Astrocyte of the spinal cord (primary cell): ENCODE measurements at places on chromosomes 2 and 18.

DNA sequence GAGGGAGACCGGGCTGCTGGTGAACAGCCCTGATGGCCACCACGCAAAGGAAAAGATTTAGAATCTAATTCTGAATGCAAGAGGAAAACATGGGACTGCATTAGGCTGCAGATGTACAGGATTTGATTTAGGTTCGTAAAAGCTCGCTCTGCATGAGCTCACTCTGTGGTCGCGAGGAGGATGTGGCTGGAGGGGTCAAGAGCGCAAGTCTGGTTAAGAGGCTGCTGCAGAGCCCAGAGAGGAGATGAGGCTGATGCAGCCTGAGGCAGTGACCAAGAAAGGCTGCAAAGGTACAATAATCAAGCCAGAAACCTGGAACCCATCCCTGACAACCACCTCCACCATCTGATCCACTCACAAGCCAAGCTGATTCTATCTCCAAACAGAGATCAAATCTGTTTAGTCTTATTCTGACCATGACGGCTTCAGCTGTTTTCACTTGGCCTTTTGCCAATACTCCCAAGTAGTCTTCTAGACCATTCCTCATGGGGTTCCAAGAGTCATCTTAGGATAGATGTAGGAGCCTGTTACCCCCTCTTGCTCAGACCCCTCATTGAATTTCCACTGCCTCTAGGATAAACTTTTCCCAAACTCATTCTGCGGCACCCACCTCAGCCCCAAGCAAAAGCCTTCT lies 58.9 kb upstream of the ARL4C start:
- DNase-seq = peak; percentile 84

GRCh38 chr18:21316296-21316695 lies 74.3 kb downstream of the GREB1L start:
- DNase-seq = no peak

GRCh38 chr18:29234751-29235150 lies 1057.8 kb upstream of the CDH2 start:
- no peak for DNase-seq

GRCh38 chr2:150099805-150100204 lies 387.7 kb downstream of the RND3 start:
- DNase-seq = no peak

DNA sequence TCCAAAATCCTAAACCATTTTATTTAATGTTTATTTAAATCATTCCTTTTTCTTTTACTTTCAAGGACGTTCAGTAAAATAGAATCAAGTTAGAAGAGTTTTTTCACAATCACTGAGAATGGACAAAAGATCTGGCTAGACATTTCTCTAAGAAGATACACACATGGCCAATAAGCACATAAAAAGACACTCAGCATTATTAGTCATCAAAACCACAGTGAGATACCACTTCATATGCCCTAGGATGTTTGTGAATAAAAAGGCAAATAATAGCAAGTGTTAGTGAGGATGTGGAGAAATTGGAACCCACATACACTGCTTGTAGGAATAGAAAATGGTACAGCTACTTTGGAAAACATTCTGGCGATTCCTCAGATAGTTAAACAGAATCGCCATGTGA lies 76.1 kb downstream of the RHBDD1 start:
- DNase-seq = peak; percentile 61

DNA sequence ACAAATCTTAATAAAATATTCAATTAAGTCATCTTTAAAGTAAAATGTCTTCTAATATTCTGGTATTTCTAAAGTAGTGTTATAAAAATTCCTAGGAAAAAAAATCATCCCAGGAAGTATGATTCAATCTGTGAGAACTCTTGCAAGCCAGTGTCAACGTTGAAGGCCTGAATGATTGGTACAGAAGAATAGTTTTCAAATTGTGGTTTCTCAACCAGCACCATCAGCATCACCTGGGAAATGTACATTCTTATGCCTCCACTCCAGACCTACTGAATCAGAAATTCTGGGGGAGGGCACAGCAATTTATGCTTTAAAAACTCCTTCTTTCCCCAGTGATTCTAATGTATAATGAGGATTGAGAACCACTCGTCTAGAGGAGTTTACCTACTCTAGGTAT lies 62.3 kb upstream of the C2orf15 start:
- DNase-seq = no peak

DNA sequence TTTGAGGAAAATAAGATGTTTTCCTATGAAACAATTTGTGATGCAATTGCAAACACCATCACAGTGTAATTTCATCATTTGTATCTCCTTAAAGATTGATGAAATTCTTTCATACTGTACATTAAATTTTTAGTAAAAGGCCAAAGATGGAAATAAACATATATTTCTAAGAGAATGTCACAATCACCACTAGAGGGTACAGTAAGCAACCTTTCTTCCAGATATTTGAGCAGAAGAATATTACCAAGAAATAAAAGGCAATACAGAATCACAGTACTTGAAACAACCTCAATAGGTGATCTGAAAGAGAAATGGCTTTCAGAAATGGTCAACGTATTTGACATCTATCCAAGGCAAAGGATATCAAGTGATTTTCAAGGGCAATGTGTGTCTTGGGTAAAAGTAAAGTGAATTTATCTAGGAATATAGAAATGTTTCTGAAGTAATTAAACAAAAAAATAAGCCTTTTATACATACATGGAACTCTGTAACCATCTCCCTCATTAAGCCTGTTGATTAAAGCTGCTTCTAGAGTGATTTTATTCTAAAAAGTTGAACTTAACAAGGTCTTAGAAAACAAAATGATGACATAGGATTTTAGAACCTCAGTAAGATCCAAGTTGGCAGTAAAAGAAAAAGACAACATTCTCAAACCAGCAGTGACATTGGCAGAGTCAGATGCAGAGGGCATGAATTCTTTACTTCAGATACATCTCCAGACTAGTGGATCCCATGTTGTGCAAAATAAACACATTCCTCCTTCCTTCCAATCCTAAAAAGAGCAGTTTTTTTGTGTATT lies 90.3 kb upstream of the SESTD1 start:
- DNase-seq = peak; percentile 30

GRCh38 chr2:86778957-86779356 lies 11.8 kb downstream of the CD8A start:
- no peak for DNase-seq

GRCh38 chr2:67524213-67524612 lies 127.1 kb downstream of the ETAA1 start:
- DNase-seq = no peak

DNA sequence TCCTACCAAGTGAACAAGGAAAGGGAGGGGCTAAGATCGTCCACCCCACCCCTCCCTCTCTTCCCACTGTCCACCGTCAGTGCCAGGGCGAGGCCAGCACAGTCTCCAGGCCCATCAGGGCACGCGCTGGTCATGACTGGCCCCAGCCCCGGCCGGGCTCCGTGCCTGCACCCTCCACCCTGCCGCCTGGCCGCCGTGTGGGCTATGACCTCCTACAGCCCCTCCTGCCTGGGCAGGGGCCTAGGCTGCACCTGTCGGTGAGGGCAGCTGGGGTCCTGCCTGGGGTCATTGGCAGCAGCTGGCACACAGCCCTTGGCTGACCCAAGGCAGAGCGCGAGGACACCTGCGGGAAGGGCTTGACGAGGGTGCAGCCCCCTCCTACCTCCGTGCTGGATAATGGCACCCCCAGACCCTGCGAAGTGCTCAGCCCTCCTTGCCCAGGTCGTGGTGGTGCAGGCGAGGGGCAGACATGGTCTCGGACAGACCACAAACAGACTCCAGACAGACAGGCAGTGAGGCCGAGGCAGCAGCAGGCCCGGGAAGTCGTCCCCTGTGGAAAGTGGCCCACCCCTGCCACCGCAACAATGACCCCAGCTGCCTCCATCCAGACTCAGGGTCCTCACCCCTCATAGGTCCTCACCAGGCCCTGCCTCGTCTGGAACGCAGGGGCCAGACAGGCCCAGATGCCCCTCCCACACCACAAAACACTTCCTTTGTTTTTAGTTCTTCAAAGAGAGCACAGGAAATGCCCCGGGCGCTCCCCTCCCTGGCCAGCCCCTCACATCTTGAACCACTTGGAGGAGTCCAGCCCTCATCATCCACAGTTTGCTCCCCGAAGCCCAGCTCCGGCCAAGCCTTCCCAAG lies 43.1 kb upstream of the GPC1 start:
- DNase-seq = peak; percentile 22

GRCh38 chr2:139403948-139404347 lies 623.8 kb upstream of the NXPH2 start:
- no peak for DNase-seq

GRCh38 chr2:201260302-201260800 lies at the start of gene CASP8:
Gene CASP8 (plus strand): TSS chr2:201260536. CDS start chr2:201266487, 5,951 bp downstream.
- DNase-seq = no peak

DNA sequence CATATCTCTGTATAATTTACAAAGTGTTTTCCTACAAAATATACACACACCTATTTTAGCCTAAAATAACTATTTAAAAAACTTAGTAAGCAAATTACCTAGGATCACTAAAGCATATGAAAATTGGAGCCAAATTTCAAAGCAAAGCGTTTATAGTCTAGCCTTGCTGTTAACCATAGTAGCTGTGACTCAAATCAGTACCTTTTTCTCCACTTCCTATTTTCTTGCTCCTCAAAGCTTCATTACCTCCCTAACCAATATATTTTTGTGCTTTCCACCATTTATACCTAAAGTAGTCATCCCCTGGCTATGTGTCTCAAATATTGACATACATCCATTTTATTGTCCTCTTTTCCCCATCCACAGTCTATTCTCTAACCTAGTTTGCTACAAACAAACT lies 73.1 kb downstream of the ERBB4 start:
- DNase-seq = no peak

- DNase-seq = no peak
Observed at GRCh38 chr18:79923896-79924585, 27.4 kb downstream of the SLC66A2 start.

- DNase-seq = no peak
Observed at GRCh38 chr2:109174214-109174613, 45.2 kb downstream of the SH3RF3 start.

DNA sequence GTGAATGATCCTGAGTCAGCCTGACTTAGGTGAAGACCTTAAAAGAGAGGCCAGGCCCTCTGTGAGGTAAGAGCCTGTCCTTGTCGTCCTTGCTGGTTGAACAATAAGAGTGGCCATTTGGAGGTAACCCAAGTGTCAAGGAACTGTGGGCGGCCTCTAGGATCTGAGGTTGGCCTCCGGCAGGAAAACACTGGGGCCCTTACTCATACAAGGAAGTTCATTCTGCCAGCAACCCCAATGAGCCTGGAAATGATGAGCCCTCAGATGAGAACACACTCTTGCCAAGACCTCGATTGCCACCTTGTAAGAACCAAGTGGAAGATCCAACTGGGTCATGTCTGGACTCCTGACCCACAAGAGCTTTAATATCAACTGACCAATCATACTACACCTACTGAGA lies 95.5 kb upstream of the LRATD1 start:
- no peak for DNase-seq

GRCh38 chr18:3062798-3063680 lies 50.1 kb upstream of the LPIN2 start:
- DNase-seq = peak; percentile 28

GRCh38 chr2:144349674-144350073 lies 170.2 kb downstream of the ZEB2 start:
- no peak for DNase-seq

DNA sequence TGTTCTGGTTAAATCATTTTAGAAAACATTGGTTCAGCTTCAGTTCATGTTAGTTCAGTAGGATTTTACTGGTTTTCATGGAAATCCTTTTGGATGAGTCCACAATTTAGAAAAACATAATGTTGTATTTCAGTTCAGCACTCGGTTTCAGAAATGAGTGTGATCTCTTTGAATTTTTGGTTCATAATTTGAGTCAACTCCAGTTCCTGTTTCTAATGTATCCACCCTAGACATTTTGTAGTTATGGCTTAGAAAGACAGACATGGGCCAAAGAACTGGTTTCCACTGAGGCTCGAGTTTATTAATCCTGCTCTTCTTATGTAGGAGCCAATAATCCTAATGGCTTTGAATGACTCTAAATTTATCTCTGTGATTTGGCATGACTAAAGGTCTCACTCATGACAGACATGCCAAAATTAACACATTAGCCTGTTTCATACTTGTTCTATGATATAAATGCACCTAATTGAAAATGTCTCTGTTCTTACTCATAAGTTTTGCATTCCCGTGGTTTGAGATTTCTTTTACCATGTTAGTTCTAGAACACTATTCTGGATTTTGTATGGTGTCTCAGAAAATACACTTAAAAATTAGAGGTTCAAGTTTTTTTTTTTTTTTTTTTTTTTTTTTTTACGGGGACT lies 82.3 kb upstream of the SPRED2 start:
- peak; percentile 18 for DNase-seq

DNA sequence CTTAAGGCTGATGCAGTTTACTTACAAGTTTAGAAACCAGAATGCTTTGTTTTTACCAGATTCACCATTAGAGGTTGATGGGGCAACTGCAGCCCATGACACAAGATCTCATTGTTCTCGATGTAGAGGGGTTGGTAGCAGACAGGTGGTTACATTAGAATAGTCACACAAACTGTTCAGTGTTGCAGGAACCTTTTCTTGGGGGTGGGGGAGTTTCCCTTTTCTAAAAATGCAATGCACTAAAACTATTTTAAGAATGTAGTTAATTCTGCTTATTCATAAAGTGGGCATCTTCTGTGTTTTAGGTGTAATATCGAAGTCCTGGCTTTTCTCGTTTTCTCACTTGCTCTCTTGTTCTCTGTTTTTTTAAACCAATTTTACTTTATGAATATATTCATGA lies 99.4 kb upstream of the IL1R2 start:
- no peak for DNase-seq

DNA sequence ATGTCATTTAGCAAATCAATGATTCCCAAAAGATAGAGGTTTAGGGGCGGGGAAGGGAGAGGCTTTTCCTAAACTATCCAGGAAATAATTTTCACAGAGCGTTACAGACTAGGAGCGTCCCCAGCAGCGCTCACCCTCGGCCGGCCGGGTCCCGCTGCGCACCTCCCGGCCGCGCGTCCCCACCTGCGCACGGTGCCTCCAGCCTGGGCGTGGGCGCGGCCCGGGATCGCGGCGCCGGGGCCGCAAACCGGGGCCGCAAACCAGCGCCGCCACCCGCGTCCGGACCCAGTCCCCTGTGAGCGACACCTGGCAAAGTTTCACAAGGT lies 684 bp upstream of the ZCCHC2 start:
- DNase-seq = no peak

- no peak for DNase-seq
Observed at GRCh38 chr2:160977376-160977775, 182.9 kb upstream of the TANK start.

DNA sequence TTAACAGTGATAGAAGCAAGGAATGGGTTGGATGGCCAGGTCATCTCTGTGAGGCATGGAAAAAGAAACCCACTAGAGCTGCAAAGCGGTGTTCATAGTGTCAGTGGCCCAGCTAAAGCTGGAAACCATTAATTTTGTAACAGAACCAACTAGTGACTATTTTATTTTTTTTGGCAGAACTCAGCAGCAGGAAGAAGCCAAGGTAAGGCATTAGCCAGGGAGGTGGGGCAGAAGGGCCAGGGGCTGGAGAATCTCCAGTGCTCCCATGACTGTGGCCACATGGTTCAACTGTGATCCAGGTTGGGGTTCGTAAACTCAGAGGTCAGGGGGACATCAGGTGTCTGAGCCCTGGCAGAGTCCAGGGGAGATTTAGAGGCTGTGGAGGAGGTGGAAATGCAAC lies 25.9 kb upstream of the YES1 start:
- DNase-seq = peak; percentile 11
